ENCODE measurements at places on chromosomes 12 and 14.

DNA sequence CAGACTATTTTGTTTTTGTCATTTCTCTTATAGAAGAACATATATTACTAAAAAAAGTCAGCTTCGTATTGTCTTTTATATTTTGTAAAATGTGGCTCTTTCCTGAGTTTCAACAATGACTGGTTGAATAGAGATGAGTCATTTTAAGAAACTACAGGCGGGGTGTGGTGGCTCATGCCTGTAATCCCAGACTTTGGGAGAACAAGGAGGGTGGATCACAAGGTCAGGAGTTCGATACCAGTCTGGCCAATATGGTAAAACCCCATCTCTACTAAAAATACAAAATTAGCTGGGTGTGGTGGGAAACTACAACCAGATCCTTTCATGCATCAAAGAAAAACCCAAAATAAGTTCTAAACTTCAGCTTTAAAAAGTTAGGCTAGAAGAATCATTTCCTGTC is 28.8 kb downstream of the HECTD4 start:
- DNase-seq: no peak

DNA sequence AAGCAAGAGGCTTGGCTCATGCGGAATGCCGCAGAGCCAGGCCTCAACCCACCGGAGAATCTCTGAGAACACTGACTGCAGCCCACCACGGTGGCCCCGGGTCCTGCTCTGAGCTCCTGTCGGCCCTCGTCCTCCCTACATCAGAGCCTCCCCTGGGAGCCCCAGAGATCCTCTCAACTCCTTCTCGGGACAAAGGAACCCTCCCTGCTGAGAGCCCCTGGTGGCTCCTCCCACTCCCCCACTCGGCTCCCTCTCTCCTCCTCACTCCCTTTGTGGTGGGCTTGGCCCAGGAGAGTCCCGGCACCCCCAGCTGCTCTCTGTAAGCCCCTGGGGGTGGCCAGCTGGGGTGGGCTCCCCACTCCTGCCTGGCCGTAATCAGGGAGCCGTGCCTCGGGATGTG is 11.1 kb upstream of the INF2 start:
- DNase-seq: peak; percentile 75

DNA sequence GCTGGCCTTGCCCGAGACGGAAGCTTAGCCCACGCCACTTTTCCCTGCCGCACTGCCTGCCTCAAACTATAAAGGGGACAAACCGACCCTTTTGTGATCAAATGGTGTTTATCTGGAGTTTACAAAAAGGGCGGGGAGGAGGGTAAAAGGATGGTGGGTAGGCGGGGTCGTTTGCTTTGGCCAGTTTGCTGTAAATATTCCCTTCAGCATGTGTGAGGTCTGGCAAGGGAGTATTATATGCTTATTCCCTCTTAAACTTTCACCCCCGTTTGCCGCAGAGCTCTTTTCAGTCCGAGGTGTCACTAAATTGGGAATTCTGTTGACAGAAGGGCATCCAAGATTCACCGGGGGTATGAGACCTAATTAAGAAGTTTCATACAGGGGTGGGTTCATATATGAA is 3.8 kb upstream of the TBX3 start:
- no peak for DNase-seq

DNA sequence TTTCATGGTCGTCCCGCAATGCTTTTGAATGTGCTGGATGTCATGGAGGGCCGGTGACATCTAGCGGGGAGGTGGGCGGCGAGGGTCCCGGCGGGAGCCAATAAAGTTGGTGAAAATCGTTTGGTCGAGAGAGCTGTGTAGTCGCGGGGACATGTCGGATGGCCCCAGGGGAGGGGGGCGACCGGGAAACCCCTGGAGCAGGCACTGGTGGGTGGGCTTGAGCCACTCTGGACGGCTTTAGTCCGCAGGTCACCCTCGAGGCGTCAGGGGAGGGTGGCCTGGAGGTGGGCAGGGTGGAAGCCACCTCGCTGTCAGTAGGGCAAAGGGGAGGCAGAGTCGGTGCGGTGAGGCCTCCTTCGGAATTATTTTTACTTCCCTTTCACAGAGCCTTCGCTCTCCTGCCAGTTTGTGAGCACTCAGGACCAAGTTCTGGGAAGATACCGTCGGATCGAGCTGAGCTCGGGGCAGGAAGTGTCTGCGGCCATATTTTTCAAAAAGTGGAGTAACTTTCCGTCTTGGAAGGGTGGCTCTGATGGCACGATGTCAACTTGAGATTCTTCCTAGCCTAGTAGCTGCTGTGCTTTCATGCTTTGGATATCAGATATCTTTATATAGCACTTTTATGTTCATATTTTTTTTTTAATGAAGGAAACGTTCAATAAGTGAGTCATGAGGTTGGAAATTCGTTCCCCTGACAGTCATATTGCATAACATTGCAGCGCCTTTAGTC is 28.2 kb downstream of the WBP11 start:
- DNase-seq: peak; percentile 61

DNA sequence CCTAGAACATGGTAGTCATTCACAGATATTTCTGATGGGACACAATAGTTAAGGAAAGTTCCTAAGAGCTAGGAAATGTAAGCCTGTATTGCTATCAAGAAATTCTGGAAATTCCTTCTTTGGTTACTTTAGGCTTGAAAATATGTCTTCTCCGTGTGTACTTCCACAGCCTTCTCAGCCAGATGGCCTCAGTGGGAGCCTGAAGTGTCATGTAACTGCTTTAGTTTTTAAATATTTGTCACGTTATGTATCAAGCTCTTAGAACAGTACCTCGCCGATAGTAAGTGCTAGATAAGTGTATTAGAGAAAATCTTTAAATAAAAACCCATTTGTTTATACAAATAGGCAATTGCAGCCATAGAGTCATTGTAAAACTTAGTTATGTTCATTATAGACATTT is 95.6 kb downstream of the DERA start:
- DNase-seq: no peak

DNA sequence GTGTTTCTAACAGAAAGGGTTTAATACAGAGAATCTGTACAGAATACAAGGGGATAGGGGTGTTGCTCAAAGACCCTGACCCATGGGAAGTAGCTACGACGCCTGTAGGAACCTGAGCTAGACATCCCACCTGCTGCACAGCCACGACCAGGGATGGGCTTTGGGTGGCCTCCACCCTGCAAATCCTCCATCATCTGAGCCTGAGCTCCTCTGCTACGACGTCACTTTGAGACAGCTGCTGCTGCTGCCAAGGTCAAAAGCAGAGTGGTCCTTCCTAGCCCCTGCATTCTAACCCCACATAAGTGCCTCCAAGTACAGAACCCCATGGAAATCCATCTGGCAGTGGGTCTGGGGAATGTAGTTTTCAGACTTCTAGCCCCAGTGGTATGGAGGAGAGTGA is 43.8 kb downstream of the JAG2 start:
- DNase-seq: no peak

DNA sequence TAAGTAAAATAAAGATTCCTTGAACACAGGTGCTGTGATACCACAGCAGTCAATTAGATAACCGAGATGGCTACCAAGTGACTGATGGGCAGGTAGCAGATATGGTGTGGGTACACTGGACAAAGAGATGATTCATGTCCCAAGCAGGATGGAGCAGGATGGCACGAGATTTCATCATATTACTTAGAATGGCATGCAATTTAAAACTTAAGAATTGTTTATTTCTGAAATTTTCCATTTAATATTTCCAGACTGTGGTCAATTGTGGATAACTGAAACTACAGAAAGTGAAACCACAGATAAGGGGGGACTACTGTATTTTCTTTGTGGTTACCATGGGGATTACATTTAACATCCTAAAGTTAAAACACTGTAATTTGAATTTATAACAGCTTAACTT is 7.5 kb upstream of the ZFP36L1 start:
- no peak for DNase-seq

DNA sequence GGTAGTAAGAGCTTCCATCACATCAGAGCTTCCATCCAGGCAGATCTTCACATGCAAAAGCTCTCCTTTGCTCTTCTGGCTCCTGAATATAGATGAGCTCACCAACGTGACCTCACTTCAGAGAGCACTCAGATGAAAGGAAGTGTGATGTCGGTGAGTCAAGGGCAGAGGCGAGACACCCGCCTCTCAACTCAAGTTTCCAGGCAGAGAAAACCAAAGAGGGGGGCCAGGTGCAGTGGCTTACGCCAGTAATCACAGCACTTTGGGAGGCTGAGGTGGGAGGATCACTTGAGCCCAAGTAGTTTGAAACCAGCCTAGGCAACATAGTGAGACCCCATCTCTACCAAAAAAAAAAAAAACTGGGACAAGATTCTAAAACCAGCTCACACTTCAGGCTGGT is 126.9 kb downstream of the DUSP6 start:
- DNase-seq: no peak

DNA sequence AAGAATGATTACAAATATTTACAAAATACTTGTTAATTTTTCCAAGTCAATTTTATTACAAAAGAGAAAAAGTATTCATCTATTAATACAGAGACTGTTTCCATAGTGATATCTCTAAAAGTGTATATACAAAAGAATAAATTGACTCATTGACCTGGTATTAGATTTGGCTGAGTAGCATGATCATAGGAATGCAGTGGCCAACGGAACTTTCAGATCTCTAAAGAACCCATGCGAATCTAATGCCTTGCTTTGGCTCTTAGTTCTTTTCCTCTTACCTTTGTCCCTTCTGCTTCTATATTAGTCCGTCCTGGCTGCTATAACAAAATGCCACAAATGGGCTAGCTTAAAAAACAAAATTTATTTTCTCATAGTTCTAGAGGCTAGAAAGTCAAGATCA is 717.8 kb downstream of the TMTC2 start:
- DNase-seq: no peak

- DNase-seq: peak; percentile 96
Measured at GRCh38 chr14:61145034-61145902, 135.9 kb downstream of the TMEM30B start.

DNA sequence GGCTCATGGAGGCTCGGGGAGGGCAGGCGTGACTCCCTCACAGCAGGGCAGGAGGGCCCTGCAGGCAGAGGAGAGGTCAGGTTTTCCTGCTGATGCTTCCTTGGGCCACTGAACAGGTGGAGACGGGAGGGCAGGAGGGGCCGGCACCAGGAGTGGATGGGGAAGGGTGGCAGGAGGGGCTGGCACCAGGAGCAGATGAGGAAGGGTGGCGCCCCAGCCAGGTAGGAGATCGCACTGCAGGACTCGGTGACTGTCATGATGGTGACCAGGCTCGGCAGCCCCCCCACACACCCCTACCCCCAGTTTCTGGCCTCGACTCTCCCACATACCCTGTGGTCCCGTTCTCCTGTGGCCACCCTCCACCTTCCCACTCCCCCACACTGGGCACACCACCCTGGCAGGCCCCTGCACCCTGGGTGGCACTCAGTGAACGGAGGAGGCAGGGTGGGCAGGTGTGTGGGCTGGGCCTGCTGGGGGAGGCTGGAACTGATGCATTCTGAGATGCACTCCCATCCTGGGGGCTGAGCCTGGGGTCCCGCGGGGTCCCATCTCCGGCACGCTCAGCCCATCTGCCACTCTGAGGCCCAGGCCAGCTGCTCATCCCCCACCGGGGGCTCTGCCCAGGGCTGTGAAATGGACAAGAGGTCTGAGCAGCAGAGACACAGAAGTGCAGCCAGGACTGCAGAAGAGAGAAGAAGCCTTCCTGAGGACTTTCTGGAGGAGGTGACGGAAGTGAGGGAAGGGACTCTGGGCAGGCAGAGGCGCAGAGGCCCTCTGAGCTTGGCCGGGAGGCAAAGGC is 2.8 kb downstream of the NUDT14 start:
- DNase-seq: no peak

- no peak for DNase-seq
Measured at GRCh38 chr12:103698752-103699560, 111.9 kb downstream of the STAB2 start.

DNA sequence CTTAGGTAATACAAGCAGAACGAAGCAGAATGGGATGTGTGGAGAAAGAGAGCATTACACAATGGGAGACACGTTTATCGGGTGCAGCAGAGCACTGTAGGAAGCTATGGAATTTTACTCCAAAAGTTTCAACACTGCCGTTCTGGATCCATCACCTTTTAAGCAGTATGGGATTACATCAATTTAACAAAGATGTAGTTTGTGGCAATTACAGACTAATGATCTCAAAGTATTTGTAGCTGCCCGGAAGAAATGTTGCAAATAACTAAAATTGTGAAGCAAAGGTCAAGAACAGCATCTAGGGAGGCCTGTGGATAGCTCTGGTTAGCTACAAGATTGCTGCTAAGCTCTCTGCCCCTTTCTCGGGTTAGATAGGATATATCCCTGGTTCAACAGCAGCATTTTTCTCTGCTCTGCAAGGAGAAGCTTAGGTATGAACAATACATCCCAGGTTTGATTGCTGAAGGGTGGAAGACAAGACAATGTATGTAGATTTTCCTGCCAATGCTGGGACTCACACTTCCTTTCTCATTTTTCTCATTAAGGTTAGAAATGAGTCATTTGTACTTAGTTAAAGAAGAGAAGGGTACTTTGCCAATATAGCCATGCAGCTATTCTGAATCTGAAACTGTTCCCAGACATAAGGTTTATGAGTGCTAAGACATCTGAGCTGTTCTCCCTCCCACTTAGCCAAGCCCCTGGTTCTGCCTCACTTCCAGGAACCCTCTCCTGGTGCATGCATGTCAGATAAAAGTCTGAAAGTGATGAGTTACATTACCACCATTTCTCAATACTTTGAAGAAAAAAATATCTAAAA is 75.0 kb upstream of the HIF1A start:
- no peak for DNase-seq

DNA sequence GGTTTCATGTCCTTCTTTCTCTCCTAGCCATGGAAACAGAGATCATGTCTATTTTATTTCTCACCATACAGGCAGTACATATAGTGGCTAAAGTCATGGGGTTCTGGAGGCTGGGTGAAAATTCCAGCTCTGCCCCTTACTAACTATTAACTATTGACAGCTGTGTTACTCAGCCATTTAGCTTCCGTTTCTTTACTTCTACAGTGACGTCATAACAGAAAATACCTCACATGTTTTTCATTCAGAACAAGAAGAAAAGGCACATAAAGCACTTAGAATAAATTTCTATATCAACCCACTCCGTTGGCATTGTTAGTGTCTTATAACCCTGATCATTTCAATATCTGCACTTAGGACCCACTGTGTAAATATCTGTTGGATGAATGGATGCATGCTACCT is 1506.9 kb upstream of the TMEM132C start:
- DNase-seq: no peak

- no peak for DNase-seq
Measured at GRCh38 chr14:91264151-91265150, 19.9 kb upstream of the GPR68 start.

- no peak for DNase-seq
Measured at GRCh38 chr12:66620688-66621087, 58.2 kb downstream of the GRIP1 start.

- DNase-seq: peak; percentile 82
Measured at GRCh38 chr14:56423544-56423943, 156.1 kb upstream of the TMEM260 start.

GRCh38 chr14:78016532-78016931 is 153.6 kb upstream of the NRXN3 start:
- no peak for DNase-seq

Data from tongue (tissue), 3 donors.